Ammon's horn (tissue), 1 donor: ENCODE measurements at places on chromosomes 12 and 14.

DNA sequence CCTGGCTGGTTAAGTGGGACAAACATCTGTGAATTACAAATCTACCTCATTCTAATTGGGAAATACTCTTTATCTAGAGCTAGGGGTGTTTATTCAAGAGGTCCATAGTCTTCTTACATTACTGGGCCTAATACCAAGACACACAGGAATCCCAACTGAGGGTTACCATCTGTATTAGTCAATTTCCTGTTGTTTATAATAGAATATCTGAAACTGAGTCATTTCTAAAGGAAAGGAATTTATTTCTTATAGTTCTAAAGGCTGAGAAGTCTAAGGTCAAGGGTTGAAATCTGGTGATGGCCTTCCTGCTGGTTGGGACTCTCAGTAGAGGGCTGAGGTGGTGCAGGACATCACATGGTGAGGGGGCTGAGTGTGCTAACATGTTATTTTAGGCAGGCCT, 36.0 kb downstream of the RTRAF start:
- DNase-seq, result no peak

- no peak for DNase-seq
These were observed 177.1 kb upstream of the SLC38A2 start for GRCh38 chr12:46549527-46550265.

DNA sequence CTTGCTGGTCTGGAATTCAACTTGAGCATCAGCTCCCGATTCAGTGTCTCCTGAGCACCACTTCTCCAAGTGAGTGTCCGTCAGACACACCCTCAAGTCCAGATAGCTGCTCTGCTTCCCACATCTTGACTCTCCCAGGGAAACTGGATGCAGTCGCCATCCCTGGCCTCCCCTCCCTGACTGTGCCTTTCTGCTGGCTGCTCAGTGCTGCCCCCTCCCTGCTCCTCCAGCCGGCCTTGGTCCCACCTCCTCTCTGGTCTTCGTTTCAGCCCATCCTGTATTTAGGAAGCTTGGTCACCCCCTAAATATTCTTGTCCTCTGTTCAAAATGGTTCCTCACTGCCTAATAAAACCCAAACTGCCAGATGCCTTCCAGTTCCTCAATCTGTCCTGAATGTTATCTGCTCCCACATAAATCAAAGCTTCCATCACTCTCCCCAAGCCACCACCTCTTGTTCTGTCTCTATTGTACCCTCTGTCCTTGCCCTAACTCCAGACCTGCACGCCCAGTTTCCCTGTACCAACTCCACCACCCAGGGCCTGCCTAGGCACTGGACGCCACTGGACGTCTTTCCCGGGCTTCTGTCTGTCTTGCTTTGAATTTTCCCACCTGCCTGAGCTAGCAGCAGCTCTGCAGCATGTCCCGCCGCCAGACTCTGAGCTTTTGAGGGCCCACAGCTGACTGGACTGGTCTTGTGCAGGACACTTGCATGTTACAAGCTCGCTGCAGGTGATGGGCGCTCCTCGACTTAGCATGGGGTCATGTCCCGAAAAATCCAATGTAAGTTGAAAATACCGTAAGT, 33.8 kb downstream of the CCDC92 start:
- no peak for DNase-seq

- DNase-seq, result no peak
These were observed 37.9 kb downstream of the WDR89 start for GRCh38 chr14:63603749-63604277.

GRCh38 chr12:59173695-59174094, 253.4 kb upstream of the LRIG3 start:
- no peak for DNase-seq

- DNase-seq, result no peak
These were observed 225.6 kb upstream of the HMGA2 start for GRCh38 chr12:65598688-65599087.

- DNase-seq, result no peak
These were observed 5.5 kb upstream of the BDKRB1 start for GRCh38 chr14:96250485-96250884.

GRCh38 chr12:31820832-31821231, 92.0 kb upstream of the AMN1 start:
- no peak for DNase-seq

GRCh38 chr12:56565510-56566101, 44.0 kb downstream of the RBMS2 start:
- DNase-seq, result peak; percentile 35

- no peak for DNase-seq
These were observed 115.0 kb upstream of the NPAS3 start for GRCh38 chr14:32823706-32824105.

GRCh38 chr12:94851396-94852028, 152.0 kb downstream of the NDUFA12 start:
- DNase-seq, result no peak

GRCh38 chr12:65568517-65568916, 255.8 kb upstream of the HMGA2 start:
- no peak for DNase-seq

DNA sequence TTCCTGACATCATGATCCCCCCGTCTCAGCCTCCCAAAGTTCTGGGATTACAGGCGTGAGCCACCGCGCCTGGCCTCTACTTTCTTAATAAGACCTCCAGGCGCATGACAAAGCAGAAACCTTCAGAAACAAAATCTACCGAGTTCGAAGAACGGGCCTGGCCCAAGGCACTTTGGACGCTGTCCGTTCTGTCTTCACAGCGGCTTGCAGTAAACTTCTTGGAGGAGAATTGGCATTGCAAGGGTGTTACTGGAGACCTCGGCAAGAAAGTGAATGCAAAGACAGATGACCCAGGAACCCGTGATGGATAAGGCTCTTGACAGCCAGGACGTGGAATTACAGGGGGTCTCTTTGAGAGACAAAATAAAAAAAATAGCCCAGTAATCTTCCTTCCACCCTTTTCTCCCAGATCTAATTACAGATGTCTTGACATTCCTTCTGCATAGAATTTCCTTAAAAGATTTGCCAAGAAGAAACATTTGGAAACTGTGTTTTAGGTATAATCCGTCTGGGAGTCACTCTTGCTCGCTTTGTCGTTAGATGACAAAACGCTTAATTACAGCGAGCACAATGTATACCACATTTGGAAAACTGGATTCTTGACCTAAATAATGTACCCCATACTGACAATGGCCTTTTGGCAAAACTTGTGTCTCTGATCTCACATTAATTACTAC, 83.2 kb upstream of the TBX3 start:
- no peak for DNase-seq

DNA sequence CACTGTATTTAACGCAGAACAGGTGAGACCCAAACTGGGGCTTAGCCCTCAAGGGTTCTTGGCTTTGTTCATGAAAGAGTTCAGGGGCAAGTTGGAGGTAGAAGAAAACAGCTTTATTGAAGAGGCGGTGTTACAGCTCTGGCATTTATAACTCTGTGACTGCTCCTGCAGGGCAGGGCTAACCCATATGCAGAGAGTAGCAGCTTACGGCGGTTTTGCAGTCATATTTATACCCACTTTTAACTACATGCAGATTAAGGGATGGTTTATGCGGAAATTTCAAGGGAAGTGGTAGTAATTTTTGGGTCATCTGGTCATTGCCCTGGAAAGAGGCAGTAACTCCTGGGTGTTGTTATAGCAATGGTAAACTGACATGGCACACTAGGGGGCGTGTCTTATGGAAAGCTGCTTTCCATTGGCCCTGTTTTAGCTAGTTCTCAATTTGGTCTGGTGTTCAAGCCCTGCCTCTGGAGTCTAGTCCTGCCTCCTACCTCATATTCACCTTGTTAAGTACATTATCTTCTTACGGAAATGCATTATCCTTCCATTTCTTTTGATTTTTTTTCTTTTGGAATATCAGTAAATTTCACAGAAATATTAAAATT, 1.8 kb upstream of the IAPP start:
- no peak for DNase-seq

DNA sequence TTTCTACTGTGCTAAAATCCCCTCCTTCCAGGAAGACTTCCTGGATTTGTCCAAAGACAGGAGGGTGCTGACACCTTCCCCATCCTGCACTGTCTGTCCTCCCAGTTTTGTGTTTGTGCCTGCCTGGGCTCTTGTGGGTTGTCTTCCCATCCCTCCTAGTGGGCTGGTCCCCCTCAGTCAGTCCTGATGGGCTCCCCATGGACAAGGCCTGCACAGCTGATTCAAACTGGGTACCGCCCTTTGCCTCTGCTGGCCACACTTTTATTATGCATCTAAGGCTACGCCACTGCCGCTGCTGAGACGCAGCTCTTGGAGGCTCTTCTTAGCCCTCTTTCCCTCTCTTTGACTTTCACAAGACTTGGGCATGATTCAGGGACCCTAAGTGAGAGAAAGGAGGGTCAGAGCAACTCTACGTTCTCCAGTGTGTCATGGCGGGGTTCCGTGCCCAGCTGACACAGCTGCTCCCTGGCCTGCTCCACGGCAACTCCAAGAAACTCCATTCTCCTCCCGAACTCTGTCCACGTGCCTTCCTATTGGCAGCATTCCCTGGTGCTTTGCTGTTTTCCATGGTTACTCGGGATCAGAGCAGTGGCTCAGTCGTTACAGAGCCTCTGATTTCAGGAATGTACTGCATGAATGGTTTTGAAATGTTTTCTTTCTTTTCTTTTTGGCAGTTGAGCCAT, 3.8 kb upstream of the KRT85 start:
- DNase-seq, result peak; percentile 81

- DNase-seq, result no peak
These were observed 69.0 kb upstream of the CAPRIN2 start for GRCh38 chr12:30823764-30824163.

GRCh38 chr12:46509135-46509534, 136.6 kb upstream of the SLC38A2 start:
- no peak for DNase-seq

GRCh38 chr12:46556819-46557524, 184.4 kb upstream of the SLC38A2 start:
- no peak for DNase-seq

DNA sequence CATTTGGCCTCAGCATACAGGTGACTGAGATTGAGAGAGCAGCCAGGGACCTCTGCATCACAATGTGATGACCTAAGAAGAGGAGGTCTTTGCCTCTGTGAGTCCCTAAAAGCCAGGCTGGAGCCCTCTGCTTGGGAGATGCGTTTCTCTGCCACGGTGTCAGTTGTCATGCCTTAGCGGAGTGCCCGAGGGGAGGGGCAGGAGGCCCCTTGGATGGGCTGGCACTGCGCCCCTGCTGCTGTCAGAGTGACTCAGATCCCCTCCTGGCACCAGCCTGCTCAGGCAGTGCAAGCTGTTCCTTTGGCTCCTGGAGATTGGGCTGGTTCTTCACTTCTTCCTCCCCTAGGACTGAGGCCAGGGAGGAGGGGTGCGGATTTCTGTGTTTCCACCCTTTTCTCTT, 64.9 kb upstream of the KCNA5 start:
- DNase-seq, result no peak

- peak; percentile 72 for DNase-seq
These were observed 1.1 kb downstream of the CNTN1 start for GRCh38 chr12:40693207-40693821.

- DNase-seq, result no peak
These were observed 85.4 kb downstream of the WSCD2 start for GRCh38 chr12:108214486-108214885.

- DNase-seq, result no peak
These were observed 4.1 kb downstream of the CLEC2D start for GRCh38 chr12:9673404-9674225.

- no peak for DNase-seq
These were observed 117.3 kb upstream of the CAND1 start for GRCh38 chr12:67151886-67152285.

DNA sequence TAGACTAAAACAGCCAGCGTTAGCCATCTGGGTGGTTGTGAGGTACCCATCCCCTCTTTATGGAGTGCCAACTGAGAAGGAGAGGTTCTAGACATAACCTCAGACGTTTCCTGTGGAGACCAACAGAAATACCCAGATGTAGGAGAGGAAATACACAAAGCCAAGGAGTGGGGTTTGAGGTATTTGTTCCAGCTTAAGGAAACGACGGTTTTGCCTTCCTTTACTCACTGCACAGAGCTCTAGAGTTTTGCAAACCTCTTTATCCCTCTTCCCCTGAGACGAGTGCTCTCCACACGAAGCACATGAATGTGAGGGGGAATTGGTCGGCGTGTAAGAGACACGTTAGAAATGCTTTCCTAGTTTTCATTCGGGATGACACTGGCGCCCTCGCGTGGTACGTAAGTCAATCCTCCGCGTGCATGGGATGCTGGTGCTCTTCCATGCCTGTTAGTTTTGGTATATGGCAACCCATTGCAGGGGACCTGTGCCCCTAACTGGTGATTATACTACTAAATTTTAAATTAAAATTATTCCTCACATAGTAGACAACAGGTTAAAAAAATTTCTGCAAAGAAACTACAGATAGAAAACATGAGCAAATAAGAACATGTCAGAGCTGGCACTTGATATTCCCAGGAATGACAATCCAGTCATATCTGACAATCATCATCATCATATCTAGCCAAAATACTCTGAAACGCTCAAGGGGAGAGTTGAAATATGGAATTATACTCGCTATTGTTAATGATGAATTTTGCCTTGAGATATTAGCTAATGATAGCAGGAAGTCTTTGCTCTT, 121.7 kb downstream of the PPM1H start:
- DNase-seq, result peak; percentile 93

- DNase-seq, result peak; percentile 80
These were observed 39.2 kb downstream of the EFCAB11 start for GRCh38 chr14:89915114-89915878.
